NCI-H1436 (cell line): ENCODE measurements at places on chromosomes 16 and 17.

DNA sequence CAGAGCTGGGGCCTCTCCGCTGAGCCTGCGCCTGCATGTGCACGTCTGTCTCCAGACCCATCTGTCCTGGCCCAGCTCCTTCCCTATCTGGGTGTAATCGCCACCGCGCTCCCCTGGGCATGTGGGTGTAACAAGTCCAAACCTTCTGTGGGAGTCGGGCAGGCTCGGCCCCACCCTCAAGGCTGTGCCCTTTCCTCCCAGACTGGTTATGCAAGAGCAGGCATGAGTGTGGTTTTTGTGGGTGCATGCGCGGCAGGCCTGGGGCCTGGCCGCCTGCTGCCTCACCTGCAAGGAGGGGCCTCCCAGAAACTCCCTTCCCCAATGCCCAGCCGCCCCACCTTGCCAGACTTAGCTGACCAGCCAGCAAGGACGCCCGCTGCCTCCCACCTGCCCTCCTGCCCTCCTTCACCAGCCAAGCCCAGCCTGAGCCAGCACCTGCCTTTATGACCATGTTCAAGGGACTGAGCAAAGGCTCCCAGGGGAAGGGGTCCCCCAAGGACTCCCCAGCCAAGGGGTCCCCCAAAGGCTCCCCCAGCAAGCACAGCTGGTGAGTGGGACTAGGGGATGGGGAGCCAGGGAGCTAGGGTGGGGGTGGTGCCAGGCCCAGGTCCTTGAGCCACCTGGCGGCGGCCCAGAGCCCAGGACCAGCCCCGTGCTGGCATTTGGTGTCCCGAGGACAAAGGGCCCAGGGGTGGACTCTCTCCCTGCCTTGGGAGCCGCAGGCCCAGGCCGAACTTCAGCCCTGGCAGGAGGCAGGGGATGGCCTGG, at the start of gene EVPLL:
Gene EVPLL (plus strand): TSS at position 342 of the 768 bp plus-strand sequence. CDS start 3,160 bp downstream, outside the sequence.
- DNase-seq = no peak

- DNase-seq = no peak
These were observed 15.6 kb upstream of the YPEL2 start for GRCh38 chr17:59315866-59316265.

DNA sequence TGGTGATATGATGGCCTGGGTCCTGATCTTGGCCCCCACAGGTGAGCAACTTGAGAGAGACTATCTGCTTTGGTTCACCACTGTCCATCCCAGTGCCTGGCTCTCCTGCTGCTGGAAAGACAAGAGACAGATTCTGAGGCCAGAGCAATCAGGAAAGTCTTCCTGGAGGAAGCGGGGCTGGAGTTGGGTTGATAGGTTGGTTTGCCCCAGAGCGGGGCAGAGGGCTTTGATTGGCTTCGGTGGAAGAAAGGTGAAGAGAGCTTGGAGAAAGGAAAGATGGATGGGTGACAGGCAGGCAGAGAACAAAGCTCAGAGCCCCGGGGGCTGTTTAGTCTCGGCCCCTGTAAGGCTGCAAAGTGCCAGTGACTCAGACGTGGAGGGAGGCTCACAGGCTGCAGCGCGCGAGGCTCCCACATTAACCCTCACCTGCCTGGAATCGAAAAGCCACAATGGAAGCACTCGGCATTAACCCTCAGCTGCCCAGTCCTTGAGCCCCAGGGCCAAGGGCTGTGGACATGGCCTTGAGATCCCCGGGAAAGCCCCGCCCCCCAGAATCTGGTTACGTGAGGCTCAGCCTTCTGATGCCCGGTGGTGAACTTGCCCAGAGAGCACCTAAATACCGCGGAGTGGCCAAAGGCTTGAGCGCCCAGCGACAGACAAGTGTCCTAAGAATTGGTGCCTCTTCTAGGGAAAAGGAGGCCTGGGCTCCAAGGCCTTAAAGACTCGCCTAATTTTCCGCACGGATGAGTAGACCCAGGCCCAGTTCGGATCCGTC, 996 bp upstream of the CPNE2 start:
- DNase-seq = peak; percentile 29

DNA sequence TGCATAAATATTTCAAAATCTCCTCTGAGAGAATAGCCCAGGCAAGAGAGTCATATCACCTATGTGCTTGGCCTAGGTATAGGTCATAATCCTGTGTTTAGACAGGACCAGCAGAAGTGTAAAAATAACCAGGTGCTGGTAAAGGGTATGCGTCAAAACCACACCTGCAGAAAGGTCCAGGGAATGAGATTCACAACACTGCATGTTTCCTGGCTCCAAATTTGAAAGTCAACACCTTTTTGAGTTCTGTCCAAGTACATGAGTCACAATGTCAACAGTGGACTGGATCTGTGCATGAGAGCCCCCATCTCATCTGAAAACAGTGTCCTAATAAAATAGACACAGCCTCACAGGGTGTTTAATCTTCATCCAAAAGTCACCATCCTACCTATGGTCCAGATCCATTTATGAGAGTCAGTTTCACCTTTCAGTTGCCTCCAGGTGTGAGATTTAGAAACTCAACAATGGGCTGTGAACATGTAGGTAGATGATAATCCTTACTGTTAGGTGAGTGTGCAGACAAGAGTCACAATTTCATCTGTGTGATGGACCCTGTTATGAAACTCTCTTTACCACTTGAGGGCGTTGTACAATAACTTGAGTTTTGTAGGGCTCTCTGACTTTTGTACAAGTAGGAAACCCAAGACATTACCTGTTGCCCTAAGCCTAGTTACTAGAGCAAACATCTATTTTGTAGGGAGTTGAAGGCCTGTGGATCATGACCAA, 2100.7 kb downstream of the TP53TG3F start:
- DNase-seq = no peak

DNA sequence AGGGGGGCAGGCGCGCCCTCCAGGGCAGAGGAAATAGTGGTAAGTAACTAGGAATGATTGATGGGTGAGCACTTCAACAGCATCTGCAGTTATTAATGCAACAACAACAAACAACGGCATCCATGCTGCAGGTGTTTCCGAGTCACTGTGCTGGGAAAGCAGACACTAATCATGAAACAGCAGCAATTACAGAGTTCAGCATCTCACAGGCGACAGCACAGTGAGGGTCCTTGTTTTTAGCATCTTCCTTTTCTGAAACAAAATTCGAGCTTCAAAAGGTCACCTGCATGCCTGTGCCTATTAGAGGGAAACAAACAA, 191.9 kb downstream of the SLC39A11 start:
- peak; percentile 55 for DNase-seq

DNA sequence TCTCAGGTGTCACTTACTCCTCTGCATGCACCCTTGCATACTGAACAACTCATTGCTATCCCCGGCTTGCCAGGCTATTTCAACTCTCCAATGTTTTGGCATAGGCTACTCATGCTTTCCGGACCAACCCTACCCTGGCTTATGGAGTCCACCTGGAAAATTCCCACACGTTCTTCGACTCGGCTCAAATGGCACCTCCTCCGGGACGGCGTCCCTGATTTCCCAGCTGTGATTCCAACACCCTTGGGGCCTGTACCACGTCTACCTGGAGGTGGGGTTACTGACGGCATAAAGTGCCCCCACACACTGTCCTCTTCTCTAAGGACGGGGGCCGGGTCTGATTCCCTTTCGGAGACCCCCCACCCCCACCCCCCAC, 498 bp downstream of the SMYD4 start:
- no peak for DNase-seq

GRCh38 chr16:87149051-87149450, 168.1 kb downstream of the C16orf95 start:
- no peak for DNase-seq

DNA sequence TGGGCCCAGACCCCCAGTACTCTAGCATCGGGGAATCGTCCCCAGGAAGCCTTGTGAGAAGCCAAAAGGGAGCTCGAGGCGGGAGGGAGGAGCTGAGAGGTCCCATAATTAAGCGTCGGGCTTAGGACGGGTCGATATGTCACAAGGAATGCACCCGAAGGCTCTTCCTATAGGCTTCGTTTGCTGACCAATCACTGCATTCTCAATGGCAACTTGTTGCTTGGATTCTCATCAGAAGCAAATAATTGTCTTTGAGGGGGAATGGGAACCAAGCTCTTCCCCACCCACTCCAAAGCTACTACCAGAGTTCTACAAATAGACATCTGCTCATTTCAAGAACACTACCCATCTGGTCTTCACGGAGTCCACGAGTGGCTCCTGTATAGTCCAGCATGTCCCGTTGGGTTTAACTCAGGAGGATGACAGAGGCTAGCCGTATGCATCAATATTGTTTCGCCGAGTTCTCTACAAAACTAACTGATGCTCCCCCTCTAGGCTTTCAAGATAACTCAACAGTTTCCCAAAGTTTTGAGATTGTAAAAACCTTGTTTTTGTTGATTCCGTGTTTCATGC, 628 bp upstream of the BLMH start:
- no peak for DNase-seq

- DNase-seq = peak; percentile 36
These were observed 5.3 kb upstream of the KAT7 start for GRCh38 chr17:49783071-49783715.

DNA sequence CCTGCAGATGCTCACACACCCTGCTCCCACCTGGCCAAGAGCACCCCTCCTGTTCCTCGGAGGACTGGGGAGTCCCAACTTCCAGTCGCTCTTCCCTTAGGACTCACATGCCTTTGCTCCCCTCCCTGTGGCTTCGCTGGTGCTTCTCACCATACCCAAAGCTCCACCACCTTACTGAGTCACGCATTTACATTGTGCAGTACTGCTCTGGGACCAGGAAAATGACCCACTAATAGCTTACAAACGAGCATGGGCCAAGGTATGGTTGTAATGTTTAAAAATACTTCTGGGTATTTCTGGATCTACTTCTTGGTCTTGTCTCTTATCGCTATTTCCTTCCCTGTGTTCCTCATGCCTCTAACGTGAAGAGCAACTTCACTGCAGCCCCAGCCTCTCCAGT, 41.0 kb upstream of the CDRT4 start:
- DNase-seq = no peak

- DNase-seq = no peak
These were observed 20.4 kb downstream of the CDH3 start for GRCh38 chr16:68665501-68665900.

- no peak for DNase-seq
These were observed 114.7 kb downstream of the HAPSTR1 start for GRCh38 chr16:9206156-9206555.

DNA sequence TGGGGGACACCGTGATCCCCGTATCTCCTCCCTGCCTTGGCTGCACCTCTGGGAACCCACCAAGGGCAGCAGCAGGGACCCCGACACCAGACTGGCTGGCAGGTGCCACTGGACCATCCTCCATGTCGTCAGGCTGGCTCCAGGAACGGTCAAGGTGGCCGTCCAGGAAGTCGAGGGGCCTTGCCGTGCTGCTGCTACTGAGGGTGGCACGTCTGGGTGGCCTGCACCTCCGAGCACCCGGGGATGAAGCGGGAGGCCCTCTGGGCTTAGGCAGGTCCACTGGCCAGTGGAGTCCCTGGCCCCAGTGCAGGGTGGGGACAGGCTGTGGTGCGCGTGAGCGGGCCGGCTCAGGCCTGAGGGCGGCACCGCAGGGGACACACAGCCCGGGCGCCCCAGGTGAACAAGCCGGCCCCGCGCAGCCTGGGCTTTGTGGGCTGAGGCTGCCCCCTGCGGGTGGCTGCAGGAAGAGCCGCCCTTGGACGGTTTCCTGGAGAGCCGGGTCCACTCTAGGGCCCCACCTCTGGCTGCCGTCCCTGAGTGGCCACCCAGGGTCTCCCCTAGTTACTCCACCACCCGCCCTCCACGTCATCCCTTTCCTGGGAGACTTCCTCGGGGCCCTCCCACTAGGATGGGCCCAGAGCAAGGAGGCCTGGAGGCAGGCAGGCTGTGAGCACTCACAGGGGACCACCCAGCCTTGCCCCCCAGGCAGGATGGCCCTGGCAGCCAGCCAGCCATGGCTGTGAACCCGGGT, 42.8 kb upstream of the ZC3H18 start:
- DNase-seq = peak; percentile 28

DNA sequence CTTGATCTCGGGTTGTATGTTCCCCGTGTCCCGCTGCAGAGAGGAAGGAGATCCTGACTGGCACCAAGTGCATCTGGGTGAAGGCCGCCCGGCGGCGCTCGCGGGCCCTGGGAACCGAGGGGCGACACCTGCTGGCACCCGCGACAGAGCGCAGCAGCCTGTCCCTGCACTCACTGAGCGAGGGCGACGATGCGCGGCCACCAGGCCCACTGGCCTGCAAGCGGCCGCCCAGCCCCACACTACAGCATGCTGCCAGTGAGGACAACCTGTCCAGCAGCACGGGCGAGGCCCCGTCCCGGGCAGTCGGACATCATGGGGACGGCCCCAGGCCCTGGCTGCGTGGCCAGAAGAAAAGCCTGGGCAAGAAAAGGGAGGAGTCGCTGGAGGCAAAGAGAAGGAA, 7.5 kb downstream of the BTBD17 start:
- DNase-seq = no peak

DNA sequence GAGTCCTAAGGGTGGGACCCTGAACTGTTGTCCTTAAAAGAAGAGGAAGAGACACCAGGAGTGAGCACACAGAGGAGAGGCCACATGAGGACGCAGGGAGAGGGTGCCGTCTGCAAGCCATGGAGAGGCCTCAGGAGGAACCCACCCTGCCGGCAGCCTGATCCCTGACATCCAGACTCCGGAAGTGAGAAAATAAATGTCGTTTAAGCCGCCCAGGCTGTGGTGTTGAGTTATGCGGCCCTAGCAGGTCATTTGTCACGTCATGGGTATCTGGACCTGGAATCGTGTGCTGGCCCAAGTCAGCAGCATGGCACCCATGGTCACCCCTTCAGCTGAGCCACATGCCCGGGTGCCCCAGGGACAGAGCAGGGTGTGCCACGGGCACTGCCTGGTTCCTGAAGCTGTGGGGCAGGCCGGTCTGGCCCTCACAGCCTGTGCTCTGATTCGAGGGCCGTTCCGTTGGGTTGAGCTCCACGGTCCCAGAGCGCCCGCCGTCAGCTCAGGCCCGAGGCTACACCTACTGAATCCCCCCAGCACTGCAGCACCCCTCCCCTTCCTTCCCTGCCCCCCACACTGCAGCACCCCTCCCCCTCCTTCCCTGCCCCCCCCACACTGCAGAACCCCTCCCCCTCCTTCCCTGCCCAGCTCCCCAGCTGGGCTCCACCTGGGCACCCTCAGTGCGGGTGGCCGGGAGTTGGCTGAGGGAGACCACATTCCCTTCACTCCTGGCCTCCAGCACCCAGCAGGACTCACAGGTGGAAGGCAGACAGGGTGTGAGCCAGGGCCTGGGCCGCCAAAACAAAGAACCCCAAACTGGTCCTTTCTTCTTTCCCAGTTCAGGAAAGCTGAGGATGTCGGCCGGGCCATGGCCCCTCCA, 2.7 kb upstream of the CCDC57 start:
- no peak for DNase-seq

DNA sequence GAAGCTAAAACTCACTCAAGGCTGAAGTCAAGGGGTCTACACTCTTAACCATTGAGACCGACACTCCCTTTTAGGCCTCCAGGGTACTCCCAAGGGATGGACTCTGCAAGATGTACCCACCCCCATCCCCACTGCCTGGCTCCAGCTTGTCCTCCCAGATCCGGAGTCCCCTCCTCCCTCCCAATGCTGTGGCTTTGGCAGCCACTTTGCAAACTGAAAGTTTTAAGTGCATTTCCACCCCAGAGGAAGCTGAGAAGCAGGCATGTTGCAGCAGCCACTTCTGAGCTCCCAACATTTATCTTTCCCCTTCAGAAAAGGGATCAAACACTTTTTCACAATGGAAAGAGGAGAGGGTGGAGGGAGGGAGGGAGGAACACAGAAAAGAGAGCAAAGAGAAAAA, 115.2 kb downstream of the COPRS start:
- DNase-seq = no peak

GRCh38 chr16:82852388-82853008, 225.7 kb downstream of the CDH13 start:
- no peak for DNase-seq
